Inflammatory macrophage treated with lipopolysaccharide for 4 hours (primary cell): ENCODE measurements at places on chromosomes 12 and 14.

GRCh38 chr12:4933411-4933810, 23.7 kb downstream of the KCNA1 start:
- no peak for DNase-seq

GRCh38 chr14:27391331-27391730, 793.5 kb upstream of the NOVA1 start:
- no peak for DNase-seq

DNA sequence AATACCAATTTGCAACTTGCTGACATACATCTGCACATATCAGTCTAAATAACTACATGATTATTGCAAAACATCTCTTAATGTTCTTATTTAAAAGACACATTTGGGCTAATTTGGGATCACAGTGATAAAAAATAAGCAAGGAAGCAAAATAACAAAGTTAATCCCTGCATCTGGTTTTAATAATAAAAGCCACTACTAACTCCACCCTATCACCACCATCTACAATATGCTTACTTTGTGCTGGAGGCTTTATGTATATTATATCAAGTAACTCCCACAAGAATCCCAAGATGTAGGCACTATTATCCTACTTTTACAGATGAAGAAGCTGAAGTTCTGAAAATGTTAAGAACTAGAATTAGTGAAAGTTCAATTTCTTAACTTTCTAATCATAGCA, 45.7 kb downstream of the TAOK3 start:
- DNase-seq: no peak

- DNase-seq: no peak
These were observed 433.8 kb upstream of the MIS18BP1 start for GRCh38 chr14:45686771-45687170.

DNA sequence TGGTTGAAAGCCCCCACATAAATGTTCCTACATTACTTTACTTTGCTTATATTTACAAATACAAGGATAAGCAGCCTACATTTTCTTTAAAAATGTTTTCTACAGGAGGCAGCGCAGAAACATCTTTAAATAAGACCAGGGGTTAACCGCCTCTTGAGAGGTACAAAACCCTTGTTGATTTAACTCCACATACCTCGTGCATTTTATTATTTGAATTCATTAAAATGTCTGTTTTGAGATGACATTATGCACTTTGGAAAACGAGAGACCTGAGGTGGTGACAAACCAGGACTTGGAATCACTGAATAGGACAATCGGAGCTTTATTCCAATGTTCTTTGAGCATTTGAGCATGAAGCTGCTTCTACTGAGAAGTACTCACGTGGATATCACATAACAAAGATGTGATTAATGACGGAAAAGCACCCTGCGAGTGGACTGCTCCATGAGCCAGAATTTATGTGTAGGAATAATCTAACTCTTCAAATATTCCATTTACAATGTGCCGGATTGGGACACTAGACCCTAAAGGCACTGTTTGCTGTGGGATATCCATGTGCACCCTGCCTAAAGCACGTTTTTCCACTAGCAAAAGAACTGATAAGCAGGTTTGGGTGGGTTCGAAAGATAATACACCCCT, 746 bp upstream of the DUSP16 start:
- no peak for DNase-seq

- DNase-seq: peak; percentile 97
These were observed 408.5 kb downstream of the ZFP36L1 start for GRCh38 chr14:68384335-68384734.

DNA sequence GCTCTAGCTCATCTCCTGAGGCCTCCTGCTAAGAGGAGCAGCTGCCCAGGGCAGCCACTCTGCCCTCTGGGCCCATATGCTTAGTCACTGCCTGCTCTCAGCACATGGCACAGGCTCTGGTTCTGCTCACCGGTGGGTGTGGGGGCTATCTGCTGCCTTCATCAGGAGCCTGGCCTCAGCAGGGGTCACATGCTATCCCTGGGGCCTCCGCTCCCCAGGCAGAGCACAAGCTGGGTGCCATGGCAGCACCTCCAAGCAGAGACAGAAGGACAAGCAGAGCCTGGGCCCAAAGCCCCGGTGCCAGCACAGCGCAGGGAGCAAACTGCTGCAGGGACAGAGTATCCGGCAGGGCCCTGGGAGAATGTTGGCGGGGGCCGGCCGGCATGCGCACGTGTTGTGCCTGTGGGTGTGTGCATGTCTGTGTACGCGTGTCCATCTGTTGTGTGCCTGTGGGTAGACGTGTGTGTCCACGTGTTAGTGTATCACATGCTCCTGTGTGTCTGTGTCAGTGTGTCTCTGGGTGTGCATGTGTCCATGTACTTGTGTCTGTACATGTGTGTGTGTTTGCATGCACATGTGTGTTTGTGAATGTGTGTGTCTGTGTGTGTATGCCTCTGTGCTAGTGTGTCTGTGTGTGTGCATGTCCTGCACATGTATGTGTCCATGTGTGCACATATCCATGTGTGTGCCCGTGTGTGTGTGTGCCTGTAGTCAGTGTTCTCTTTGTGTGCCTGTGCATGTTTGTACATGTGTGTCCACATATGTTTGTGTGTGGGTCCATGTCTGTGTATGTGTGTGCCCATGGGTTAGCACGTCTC, 326.9 kb downstream of the TMEM121 start:
- no peak for DNase-seq

DNA sequence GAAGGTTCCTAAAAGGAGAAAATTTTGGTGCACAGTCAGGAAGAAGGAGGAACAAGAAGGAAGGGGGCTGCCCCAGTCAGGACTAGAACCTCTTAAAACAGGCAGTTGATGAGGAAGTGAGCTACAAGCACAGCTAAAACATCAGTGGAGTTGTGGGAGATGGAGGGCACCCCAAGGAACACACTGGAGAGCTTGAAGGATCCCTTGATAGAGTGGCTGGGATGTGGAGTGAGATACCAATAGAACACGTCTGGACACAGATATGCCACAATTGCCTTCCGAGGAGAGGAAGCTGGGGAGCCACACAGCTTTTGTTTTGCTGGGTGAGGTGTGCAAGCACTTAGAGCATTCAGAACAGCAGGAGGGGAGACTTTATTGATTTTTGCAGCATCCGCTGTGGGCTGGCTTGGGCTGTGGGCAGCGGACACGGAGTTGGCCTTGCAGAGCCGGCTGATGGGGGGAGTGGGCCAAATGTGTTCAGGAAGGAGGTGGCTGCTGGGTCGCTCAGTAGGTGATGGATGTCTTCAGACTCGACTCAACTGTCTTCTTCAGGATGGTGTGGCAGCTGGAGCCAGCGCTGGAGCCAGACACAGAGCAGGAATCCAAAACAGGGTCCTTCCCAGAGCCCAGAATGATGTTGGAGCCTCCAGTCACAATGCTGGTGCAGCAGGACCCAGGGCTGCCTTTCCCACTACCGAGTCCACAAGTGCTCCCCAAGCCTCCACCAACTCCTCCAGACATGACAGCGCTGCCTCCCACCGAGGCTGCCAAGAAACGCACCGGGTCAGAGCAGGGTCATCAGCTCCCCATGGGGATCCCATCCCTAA, 4.7 kb upstream of the KRT79 start:
- peak; percentile 77 for DNase-seq

DNA sequence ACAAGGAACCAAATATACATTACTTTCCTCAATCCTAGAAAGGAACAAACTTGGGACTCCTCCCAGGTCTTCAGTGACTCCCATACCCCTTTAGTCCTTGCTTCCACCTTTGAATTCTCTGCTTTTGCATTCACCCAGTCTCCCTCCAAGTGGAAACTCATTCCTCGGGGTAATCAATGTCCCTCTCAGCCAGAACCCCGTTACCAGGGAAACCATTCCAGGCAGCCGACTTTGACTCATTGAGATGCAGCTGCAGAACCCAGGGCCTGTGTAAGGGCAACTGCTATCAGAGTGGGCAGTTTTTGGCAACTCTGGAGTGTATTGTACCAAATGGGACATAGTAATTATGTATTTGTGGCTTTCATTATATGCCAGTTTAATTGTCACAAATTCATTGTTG, 186.2 kb downstream of the NRXN3 start:
- DNase-seq: no peak

GRCh38 chr12:9750276-9751203, 10.2 kb downstream of the CD69 start:
- DNase-seq: peak; percentile 77

- no peak for DNase-seq
These were observed 10.5 kb downstream of the RNASE10 start for GRCh38 chr14:20515846-20516245.

GRCh38 chr14:103562179-103562428, 353 bp downstream of the BAG5 start:
- peak; percentile 45 for DNase-seq

- DNase-seq: no peak
These were observed 33.0 kb downstream of the ANO2 start for GRCh38 chr12:5912011-5912410.

DNA sequence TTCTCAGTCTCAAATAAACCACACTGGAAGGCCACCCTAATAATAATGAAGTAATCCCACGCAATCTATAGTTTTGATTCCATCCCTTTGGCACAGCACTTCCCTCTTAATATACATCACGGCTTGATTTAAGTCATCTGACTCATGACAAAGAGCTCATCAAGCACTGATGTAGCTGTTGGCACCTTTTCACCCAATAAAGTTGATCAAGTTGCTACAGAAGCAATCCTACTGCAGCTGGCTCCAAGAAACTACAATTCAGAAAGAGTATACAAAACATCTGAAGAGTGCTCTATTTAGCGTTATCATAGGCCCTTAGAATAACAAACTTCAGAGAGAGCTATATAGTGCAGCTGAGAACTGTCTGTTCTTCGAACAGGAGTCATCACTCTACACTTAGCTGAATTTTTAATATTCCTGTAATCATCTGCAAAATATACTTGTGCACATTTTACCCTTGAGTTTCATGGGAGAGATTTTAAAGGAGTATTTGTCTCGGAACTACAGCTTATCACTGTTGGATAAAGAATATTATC, 94.9 kb downstream of the OSBPL8 start:
- DNase-seq: peak; percentile 25

GRCh38 chr12:92028441-92028709, 117.3 kb downstream of the BTG1 start:
- DNase-seq: no peak

DNA sequence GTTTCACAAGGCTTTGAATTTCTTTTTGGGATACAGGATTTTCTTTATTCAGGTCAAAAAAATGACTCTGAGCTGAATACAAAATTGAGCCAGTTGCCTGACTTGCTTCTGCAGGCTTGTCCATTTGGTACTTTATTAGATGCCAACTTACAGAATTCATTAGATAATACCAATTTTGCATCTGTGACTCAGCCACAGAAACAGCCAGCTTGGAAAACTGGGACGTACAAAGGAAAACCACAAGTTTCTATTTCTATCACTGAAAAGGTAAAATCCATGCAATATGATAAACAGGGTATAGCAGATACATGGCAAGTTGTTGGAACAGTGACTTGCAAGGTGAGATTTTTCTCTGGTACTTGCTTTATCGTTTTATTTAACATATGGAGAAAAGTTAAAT, 5.8 kb downstream of the AP5M1 start:
- DNase-seq: no peak

GRCh38 chr12:24359418-24359817, 409.9 kb upstream of the SOX5 start:
- DNase-seq: no peak

DNA sequence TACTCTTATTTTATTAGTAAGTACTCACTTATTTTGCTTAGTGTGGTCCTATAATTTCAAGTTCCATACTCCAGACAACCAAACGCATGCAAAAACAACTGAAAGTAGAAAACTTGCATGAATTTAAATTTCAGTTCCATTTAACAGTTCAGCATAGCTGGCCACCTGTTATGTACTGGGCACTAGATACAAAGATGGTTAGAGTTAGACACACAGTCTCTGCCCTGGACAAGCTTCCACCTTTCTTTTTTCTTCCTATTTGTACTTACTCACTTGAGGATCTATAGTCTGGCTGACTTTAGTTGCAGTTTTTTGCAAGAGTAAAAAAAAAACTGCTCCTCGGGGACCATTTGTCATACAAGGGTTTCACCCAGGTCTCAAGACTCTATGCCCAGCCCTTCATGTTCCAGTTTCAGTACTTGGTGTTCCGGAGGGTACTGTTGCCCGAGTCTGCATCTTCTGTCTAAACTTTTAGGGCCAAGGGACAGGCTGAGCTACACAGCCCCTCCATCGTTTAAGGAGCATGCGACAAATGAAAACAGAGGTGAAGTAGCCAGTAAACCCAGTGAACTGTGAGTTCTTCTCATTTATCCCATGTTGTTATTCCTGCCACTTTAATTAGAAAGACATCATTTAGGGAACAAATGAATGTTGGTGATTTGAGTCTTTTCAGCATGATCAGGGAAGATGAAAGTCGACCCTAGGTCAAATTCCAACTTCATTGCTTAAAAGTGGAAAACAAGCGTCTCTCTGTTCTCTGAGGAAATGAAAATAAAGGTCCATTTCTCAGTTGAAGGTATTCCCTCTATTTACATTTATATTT, 22.3 kb downstream of the RPGRIP1 start:
- DNase-seq: no peak

DNA sequence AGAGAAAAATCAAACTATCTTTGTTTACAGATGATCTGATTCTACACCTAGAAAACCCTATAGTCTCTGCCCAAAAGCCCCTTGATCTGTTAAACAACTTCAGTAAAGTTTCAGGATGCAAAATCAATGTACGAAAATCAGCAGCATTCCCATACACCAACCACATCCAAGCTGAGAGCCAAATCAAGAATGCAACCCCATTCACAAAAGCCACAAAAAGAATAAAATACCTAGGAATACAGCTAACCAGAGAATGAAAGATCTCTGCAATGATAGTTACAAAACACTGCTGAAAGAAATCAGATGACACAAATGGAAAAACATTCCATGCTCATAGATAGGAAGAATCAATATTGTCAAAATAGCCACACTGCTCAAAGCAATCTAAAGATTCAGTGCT, 265.7 kb downstream of the AEBP2 start:
- DNase-seq: no peak

- no peak for DNase-seq
These were observed 67.6 kb upstream of the TTC7B start for GRCh38 chr14:90883782-90884181.

GRCh38 chr12:110858848-110859247, 12.1 kb downstream of the CCDC63 start:
- no peak for DNase-seq

DNA sequence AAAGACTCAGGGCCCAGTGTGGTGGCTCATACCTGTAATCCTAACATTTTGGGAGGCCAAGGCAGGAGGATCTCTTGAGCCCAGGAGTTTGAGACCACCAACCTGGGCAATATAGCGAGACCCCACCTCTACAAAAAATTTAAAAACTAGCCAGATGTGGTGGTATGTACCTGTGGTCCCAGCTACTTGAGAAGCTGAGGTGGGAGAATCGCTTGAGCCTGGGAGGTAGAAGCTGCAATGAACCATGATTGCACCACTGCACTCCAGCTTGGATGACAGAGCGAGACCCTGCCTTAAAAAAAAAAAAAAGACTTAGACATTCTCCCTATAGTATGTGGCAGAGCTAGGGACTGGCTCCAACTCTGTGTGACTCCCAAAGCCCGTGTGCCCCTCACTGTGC, 2.9 kb downstream of the UBE3B start:
- no peak for DNase-seq

DNA sequence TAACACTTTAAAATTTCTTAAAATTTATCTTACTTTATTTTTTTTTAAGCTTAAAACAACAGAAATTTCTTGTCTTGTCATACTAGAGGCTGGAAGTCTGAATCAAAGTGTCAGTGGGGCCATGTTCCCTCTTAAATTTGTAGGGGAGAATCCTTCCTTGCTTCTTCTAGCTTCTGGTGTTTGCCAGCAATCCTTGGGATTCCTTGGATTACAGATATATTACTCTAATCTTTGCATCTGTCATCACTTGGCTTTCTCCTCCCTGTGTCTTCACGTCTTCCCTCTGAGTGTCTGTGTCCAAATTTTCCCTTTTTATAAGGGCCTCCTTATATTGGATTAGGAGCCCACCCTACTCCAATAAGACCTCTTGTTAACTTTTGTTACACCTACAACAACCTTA, 135.6 kb upstream of the PTPRB start:
- DNase-seq: no peak
